ENCODE measurements at places on chromosomes 4 and X.
A peak's percentile ranks its signal among the peaks of the same experiment; 100 is the strongest.

- DNase-seq: no peak
Measured at GRCh38 chr4:149766135-149766534, 49.5 kb downstream of the IQCM start.

DNA sequence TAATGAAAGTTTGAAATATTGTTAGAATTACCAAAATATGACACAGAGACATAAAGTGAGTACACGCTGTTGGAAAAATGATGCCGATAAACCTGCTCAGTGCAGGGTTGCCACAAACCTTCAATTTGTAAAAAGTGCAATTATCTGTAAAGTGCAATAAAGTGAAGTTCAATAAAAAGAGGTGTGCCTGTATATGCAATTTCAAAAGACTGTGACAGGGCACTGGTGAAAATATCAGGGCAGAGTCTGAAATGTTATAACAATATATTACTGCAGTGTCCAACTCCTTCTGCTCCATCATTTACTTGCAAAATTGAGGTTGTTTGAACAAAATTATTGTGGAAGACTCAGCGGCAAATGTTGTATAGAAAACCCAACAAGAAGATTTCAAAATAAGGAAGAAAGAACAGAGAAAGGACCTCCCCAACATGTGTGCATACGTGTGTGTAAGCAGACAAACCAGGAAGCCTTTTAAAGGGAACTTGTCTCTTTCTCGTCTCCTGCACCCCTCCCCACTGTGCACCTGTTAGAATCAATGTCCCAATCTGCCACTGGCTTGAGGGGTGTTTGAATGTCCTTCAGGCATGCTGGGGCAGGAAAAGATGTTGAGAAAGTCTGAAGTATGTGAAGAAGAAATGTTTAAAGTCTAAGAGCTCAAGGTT lies 96.2 kb downstream of the MAOB start:
- no peak for DNase-seq

DNA sequence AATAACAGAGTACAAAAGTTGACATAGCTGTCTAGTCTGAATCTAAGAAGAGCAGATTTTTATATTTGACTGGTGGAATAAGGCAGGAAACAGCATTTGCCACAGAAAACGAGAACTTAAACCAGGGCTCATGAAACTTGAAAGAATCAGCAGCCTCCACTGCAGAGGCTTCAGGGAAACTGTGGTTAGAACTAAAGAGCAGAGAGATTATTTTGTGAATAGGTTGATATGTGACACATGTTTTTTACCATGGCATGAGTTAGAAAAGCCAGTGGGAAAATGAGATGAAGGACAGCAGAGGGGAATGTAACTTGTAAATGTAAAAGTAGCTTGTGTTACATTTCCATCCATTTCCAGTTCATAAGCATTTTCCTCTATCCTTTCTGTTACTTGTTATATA lies 63.7 kb upstream of the CAMK2D start:
- peak; percentile 35 for DNase-seq

GRCh38 chr4:26050212-26050643 lies 136.2 kb downstream of the SMIM20 start:
- peak; percentile 13 for DNase-seq

DNA sequence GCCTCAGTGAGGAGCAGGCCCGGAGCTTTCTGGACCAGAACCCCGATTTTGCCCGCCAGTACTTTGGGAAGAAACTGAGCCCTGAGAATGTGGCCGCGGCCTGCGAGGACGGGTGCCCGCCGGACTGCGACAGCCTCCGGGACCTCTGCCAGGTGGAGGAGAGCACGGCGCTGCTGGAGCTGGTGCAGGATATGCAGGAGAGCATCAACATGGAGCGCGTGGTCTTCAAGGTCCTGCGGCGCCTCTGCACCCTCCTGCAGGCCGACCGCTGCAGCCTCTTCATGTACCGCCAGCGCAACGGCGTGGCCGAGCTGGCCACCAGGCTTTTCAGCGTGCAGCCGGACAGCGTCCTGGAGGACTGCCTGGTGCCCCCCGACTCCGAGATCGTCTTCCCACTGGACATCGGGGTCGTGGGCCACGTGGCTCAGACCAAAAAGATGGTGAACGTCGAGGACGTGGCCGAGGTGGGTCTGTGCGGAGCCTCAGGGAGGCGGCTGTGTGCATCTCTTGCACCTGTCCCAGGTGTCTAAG lies 323 bp downstream of the PDE6B start:
- no peak for DNase-seq

- DNase-seq: no peak
Measured at GRCh38 chrX:154006947-154007346, 12.8 kb downstream of the IRAK1 start.

DNA sequence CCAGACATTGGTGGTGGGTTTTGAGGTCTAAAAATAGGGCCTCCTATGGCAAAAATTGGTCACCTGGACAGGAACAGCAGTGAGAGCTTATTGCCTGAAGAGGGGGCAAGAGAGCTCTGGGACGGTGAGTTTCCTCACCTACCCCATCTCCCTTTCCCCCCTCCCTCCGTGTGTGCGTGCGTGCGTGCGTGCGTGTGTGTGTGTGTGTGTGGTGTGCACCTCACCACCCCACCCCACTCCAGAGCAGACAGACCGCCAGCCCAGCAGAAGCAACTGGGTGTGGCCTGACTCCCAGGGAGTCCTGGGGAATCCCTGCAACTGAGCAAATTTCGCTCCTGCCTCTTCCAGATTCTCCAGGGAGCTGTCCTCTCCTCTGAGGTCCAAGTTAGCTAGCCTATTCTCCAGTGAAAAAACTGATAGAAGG lies 44.7 kb downstream of the PRPS1 start:
- DNase-seq: peak; percentile 92

- DNase-seq: no peak
Measured at GRCh38 chrX:46693149-46693548, 65.8 kb downstream of the SLC9A7 start.

Data from CD4-positive, alpha-beta T cell treated with Interleukin-17A for 1 hour (primary cell).